ENCODE measurements at places on chromosomes 4 and X.

GRCh38 chr4:142112451-142112850 lies 476.1 kb downstream of the IL15 start:
- no peak for DNase-seq

GRCh38 chr4:53531585-53532224 lies 59.6 kb downstream of the LNX1 start:
- DNase-seq = no peak

DNA sequence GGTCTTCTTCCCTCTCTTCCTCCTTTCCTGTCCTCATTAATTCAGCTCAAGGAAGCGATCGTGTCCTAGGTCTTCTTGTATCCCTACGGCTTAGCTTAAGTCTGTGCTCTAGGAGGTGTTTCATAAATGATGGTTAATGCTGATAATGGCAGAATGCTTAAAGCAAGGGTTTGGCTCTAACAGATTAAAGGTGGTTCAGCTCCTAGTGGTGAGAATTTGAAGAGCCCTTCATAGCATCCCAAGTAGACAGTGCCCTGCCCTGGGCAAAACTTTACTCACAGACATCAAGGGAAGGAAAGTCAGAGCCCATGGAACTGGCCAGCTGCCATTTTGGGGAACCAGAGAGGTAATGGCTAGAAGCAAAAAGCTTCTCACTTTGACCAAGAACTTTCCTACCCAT lies 47.0 kb upstream of the PGRMC1 start:
- no peak for DNase-seq

GRCh38 chr4:172055046-172055445 lies 241.8 kb downstream of the GALNTL6 start:
- DNase-seq = no peak

DNA sequence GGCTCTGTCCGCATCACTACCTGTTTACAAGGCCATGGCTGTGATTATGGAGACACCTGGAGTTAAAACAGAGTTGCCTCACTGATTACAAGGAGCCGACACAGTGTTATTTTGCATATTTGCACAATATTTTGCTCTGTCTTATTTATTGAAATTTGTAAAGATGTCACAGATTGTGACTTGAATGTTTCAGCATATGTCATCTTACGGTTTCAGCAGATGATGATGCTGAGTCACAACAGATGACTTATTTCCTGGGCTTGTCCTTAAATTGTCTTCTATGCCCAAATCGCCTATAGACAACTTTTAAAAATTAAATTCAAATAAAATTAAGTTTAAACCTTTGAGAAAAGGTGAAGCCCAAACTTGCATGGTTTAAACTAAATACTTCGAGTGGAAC lies 87.1 kb upstream of the INPP4B start:
- no peak for DNase-seq

GRCh38 chr4:148162991-148163390 lies 279.2 kb downstream of the NR3C2 start:
- no peak for DNase-seq

GRCh38 chr4:36317721-36318120 lies 36.3 kb downstream of the DTHD1 start:
- DNase-seq = no peak

- DNase-seq = no peak
Observed at GRCh38 chr4:29046781-29047180, 1673.4 kb upstream of the PCDH7 start.

- no peak for DNase-seq
Observed at GRCh38 chr4:83240379-83240875, 44.2 kb downstream of the COQ2 start.

GRCh38 chr4:76679691-76680090 lies 218.3 kb downstream of the SOWAHB start:
- no peak for DNase-seq

GRCh38 chr4:163382178-163382869 lies 38.6 kb downstream of the NPY5R start:
- no peak for DNase-seq

DNA sequence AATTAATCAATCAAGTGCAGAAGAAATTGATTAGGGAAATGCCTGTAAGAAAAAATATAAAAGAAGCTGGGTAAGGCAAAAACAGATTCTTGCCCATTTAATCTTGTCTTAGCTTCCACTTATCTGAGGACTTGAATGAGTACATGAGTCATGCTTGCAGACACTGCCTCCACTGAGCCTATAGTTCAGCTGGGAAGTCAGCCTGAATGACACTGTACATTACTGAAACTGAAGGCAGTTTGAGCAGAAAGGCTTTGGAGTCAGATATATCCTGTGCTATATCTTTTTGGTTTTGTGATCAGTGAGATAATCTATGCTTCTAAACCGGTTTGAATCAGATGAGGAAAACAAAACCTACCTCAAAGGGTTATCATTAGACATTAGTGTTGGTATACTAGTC lies 61.3 kb downstream of the NUDT11 start:
- DNase-seq = no peak

DNA sequence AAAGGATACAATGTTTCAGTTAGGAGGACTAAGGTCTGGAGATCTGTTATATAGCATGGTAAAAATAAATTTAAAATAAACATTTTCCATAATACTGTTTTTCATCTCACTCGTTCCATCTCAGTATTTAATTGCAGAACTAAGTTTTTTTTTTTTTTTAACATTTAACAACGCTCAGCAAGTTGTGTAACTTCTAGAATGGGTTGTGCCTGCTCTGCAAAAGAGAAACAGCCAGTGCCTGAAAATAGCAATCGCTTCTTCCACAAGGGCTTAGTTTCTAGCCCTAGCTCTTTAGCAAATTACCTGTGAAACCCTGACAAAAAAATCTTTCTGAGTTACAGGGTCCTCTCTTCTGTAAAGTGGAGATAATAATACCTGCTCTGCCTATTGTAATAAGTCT lies 41.9 kb downstream of the CNGA1 start:
- no peak for DNase-seq

DNA sequence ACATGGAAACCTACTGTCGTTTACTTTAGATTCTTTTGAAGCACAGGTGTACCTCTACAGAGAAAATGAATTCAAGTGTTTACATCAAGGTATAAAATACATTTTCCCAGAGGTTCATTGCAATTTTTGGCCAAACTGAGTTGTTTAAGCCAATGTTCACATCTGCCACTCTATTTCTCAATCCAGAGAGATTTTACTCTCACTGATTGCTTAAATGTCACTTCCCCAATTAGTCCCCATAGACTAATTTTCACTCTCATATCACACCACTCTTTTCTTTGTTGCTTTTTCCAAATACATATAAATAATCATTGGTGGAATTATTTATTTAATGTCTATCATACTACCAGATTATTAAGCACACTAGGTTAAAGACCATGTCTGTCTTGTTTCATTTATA lies 271.8 kb downstream of the PPP3CA start:
- DNase-seq = no peak

DNA sequence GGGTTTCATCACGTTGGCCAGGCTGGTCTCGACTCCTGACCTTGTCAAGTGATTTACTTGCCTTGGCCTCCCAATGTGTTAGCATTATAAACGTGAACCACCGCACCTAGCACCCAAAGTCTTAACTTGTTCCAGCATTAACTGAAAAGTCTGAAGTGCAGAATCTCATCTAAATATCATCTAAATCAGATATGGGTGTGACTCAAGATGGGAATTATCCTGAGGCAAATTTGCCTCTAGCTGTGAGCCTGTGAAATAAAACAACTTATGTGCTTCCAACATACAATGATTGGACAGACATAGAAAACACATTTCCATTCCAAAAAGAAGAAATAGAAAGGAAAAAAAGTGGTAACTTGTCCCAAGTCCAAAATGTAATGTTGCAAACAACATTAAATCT lies 641.1 kb upstream of the ATOH1 start:
- no peak for DNase-seq

DNA sequence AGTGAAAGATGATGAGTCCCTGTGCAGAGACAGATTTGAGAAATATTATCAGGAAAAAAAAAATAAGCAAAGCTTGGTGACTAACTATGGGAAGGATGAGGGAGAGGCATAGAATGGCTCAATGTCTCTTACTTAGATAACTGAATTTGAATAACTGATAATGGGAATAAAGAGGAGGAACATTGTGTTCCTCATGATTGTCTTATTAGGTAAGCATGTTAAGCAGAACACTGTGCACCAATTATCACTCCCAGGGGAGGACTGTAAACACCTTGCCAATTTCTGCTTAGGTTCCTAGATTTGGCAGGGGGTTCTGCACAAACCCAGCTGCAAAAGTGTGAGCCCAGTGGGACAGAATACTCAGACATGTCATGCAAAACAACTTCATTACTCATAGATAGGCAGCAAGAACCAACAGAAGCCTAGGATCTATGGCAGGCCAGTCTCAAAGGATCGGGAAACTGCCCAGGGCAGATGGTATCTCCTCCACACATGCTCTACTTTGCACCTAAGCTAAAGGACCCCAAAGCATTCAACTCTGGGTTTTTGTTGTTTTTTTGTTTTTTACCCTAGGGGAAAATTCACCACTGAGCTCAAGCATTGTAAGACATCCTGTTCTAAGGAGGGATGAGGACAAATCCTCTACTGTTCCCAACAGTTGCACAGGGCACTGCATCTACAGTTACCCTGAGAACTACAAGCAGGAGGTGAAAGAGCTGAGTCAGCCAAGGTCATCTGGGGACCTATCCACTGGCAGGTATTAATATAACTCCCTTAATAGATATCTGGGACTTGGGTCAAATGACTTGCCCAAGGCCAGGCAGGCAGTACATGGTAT lies 907.0 kb downstream of the RAPGEF2 start:
- no peak for DNase-seq

GRCh38 chr4:112853662-112854256 lies 195.7 kb upstream of the ANK2 start:
- DNase-seq = no peak

Measured in G401 (cell line).